ENCODE measurements at places on chromosomes 12 and 14. TPM values are rescaled to one million over a fixed set of nuclear protein-coding genes. Genes with fewer than 3 reads are reported as not detected.

The RNASE3 gene
- not detected for total RNA-seq

GRCh38 chr12:46617167-46617566, 208.6 kb downstream of the SLC38A4 start:
- DNase-seq, result no peak

- DNase-seq, result no peak
Measured at GRCh38 chr12:51726931-51727330, 121.6 kb downstream of the FIGNL2 start.

DNA sequence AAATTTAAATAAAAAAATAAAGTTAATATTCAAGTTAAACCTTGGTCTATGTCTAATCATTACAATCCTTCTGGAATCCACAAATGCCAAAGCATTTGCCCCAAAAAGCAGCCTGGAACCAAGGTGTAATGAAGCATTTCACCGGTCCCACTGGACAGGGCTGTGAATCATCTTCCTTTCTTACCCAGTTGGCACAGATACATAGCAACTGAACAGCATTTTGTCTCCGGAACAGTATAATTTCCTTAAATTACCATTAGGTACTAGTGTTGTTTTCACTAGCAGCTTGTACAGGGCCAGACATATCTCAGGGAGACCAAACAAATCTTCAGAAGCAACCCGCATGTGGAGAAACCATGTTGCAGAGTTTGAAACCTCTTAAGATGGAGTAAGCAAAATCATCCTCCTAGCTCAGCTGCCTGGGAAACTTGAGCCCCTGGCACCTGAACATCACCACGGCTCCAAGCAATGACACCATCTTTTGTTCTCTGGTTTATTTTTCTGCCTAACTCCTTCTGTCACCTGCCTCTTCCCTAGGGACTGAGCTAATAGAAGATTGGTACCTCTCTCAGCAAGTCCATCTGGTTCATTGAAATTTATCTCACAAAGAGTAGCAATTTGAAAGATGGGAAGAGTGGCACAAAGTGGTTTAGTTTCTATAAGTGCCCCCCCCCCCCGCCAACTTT, 17.9 kb upstream of the MDM1 start:
- DNase-seq, result no peak

GRCh38 chr14:80266930-80267329, 55.6 kb upstream of the DIO2 start:
- no peak for DNase-seq

- peak; percentile 75 for DNase-seq
Measured at GRCh38 chr12:106645074-106645421, 62.2 kb downstream of the RFX4 start.
